Fibroblast of pulmonary artery (primary cell): ENCODE measurements at places on chromosomes 7 and 10.

DNA sequence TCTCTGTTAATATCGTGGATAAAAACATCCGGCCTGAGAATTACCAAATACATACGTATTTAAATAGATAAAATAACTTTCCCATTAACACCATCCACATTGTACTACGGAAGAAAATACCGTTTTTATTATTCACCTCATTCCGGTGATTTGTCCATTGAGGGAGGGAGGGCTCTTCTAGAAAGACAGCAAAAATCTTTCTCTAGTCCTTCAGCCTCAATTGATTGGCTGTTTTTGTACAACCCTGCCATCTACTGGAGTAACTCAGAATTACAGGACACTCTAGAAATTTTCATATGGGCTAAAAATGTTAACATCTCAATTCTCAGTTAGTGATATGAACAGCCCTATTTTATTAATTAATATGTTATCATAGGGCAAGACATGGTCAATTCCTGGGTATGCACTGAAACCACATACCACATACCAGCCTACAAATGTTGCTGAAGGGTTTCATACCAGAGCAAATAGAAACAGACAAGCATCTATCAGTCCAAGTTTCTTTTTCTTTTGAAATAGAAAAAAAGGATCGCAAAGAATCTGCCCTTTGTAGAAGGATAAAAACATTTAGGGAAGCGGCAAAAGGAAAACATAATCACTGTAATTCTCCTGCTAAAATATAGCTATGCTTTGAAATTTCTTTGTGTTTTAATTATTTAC is 55.8 kb upstream of the CDCA7L start:
- DNase-seq: peak; percentile 84

DNA sequence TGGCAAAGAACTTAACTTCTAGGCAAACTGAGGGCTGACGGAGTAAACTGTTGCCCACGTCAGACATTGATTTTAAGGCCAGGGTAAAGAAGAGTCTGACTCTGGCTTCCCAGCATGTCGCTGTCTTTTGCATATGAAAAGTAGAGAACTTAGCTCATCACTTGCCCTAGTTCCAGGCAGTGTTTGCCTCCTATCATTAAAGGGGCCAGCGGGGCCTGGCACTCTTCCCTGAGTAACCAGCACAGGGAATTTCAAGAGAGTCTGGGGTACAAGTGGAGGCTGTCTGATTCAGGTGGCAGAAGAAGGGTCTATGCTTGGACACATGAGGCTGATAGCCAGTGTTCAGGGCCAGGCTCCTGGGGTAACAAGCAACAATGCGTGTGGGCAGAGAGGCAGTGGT is 4.8 kb downstream of the DENND2A start:
- no peak for DNase-seq

DNA sequence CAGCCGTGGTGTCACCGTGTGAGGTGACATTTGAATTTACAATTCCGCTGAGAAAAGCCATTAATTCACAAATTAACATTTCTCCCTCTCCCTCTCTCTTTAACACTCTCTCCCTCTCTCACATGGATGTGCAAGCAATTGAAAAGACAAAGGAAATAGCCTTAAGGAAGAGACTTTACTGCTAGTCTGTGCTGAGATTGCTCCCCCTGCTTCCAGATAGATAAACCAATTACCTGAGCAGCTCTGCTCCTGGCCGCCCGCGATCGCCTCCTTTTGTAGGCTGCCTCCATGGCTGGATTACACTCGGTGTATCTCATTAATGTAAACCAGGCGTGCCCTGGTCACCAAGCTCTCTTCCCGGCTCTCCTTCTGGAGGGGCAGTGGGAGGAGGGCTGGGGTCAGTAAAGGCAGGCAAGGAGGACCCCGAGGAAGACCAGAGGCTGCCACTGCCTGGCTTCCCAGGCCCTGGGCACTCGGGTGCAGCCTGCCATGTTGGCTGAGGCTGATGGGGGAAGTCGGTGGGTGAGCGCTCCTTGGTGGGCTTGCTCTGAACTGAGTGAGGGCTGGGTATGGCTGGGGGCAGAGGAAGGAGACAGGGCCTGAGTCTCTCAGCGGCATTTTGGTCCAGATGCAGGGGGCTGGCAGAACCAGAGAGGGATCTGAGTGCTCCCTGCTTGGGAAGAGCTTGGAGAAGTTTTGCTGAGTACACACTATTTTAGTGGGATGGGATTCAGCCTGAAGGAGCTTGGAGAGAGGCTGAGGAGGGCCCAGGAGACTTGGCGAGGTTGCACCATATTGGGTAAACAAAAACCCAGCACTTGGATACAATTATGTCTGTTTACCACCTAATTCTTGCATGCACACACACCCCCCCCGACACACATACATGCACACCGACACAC is 42.9 kb downstream of the PAX2 start:
- DNase-seq: no peak

DNA sequence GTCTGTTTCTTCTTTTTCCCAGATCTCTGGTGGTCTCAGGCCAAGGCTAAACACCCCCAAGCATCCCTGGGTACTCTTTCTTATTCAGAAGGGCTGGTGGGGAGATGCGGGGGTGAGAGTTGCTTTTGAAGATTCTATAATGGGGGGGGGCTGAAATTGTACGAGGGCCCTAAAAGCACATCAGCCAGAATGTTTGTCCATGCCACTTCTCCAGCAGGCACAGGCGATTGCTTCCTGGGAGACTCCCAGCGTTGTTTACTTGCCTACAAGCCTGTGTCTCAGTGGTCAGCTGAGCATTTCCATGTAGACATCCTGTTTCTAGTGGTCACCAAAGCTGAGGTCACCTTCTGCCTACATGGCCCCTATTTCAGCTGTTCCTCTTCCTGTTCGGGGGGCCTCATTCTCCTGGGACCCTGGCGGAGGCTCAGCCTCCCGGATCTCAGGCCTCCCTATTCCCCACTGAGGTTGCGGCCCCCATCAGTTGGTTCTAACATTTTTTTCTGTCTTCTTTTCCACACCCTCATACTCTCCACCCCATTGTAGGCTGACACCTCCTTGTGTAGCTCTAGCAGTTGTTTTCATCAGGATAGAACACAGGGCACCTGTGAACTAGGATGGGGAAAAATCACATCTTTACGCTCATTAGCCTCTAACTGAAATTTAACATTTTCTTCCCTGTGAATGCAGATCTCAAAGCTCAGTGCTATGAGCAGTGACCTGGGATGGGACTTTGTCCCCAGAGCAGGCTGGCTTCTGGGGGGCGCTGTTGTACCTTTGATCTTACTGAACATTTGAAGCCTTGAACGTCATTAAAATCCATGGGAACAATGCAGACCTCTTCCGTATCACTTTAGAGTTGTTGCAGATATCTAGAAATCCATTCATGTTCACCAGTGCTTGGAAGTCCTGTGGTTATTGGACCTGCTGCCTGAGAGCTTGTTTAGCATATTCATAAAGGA is 286.5 kb downstream of the GLRX3 start:
- DNase-seq: no peak

DNA sequence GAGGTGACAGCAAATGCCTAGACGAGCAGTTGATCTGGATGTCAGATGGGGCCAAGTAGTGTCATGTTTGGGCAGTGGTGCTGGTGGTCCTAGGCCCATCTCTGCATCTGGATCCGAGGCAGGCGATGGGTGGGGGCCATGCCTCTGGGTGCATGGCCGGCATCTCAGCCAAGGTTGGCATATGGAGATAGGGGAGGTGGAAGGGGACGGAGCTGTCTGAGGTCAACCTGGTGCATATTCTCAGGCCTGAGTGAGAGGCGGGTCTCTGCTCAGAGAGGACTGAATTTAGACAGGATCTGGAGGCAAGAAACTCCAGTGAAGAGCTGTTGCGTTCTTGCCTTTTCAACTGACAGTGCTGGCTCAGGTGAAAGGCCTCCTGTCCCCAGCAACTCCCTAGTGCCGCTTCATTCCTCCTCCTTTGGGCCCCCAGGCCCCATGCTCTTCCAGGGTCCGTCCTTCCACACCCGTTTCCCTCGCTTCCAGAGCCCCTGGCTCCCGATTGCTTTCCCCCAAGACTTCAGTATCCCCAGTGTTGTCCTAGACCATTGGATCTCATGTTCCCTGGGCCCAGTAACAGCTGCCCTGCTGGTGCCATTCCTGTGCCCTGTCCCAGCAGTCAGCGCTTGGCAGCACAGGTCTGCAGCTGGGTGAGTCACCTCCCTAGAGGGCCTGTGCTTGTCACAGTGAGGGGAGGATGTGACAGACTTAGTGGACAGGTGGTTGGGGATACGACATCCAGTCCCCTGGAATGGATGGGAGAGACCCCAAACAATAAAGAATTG is 32.6 kb downstream of the GBX1 start:
- DNase-seq: no peak

DNA sequence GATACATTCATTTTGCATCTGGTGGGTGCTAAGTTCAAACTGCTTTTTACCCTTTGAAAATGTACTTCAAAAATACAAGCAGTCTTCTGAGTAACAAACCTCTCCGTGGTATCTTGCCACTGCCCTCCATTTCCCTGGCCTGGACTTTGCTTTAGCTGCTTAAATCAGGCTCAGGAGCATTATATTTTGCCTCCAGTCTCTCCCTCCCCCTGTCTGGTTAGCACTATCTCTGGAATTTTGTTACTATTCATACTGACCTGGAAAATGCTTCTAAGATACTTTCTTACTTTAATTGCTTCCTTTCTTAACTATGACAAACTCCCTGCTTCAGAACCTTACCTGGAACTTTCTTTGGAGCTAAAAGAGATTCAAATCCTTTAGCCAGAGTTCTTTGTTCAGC is 369.8 kb downstream of the GFRA1 start:
- no peak for DNase-seq

DNA sequence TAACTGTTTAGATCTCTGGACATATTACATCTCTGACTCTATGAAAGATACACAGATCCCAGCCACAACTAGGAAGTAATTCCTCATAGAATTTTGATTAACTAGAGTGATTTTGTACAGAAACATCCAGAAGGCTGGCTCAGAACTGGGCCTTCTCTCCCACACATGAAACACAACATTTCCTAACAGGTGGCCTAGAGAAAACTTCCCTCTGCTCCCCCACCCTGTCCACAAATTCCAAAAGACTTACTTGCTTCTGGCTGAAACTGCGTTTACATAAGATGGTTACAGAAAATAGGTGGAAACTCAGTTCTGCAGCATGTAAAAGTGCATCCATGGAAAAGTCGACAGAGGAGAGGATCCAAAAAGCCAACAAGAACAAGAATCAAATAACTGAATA is 132.9 kb downstream of the FZD1 start:
- no peak for DNase-seq

GRCh38 chr7:6096581-6096980 is 65.4 kb downstream of the ANKRD61 start:
- DNase-seq: no peak

GRCh38 chr10:25707572-25707971 is 226.5 kb upstream of the MYO3A start:
- DNase-seq: no peak

GRCh38 chr7:157816526-157817250 is 479.9 kb downstream of the DNAJB6 start:
- DNase-seq: no peak

DNA sequence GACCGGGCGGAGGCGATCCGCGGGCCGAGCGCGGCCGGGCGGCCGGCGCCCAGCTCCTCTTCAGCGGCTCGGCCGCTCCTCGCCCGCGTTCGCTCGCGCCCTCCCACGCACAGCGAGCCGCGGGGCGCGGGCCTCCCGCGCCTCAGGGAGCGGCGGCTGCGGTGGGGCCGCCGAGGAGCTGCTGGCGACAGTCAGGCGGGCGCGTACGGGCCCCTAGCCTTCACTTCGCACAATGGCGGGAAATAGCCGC is at the start of gene MCMBP:
TSS of gene MCMBP (minus strand) at position 234 of the 250 bp plus-strand sequence. CDS start 259 bp downstream, outside the sequence.
- no peak for DNase-seq

DNA sequence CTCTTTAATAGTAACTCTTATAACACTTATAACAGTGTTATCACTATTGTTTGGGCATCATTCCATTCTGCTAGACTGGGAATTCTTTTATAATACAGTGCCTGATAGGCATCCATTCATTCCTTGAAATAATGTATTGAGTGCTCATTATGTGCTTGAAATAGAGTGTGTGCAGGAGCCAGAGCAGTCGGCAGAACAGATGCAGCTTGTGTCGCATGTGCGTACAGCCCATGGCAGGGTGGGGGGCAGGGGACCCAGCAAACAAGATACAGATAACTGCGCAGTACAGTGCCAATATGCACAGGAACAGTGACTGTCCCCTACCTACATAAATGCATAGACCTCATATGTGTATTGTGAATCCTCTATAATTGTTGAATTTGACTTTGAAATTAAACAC is 99.3 kb downstream of the KAT6B start:
- no peak for DNase-seq

- no peak for DNase-seq
Observed at GRCh38 chr10:119442758-119443060, 99.8 kb downstream of the RGS10 start.

GRCh38 chr10:7264313-7264756 is 146.5 kb downstream of the SFMBT2 start:
- DNase-seq: peak; percentile 36

DNA sequence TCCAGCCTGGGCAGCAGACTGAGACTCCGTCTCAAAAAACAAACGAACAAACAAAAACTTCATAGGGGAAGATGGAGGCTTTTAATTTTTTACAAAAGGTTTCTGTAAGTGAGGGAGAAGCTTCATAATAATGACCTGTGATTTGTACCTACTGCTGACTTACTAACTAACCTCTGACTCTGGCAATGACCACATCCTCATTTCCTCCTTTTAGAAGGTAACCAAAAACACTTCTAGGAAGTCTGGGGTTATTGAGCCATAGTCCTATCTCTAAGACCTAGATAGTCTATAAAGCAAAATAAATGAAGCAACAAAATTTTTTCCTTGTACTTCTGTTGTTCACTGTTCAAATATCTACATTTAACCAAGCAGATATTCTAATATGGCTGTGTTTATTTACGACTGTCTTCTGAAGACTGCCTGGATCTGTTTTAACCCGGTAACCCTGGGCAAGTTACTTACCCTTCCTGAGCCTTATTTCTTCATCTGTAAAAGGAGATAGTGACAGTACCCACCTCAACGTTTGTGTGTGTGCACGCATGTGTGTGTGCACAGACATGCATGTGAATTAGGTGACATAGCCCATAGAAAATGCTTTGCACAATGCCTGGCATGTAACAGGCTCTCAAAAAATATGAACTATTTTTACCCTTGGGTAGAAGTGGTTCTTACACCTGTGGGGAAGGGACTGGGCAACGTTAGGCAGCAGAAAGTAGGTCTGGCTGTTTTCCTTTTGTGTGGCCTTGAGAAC is 30.8 kb upstream of the SMNDC1 start:
- DNase-seq: no peak

DNA sequence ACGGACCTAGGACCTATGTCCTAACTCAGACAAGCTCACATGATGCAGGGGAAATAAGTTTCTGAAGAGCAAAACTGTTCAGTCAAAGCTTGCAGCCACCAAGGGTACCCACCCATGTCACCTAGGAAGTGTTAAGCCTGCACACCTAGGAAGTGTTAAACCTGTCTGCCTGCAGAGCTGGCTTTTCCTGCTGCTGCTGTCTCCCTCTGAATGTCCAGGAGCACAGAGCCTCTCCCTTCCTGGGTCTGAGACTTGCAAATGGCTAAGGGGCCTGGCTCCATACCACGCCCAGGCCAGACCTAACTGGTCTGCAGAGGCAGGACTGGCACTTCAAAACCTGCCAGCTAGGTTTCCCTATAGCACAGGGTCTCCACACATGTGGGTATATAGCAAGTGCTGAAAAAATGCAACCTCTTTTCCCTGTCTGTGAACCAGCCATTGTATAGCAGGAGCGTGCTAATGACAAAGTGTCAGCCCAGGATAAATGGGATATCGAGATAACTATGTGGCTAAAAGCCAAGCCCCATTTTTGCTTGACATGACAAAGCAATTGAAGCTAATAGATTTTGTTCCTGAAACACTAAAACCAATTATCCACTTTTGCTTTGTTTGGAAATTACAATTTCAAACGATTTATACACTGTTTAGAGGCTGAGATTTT is 1.5 kb downstream of the GDF2 start:
- no peak for DNase-seq

GRCh38 chr7:85004402-85004801 is 182.5 kb downstream of the SEMA3D start:
- no peak for DNase-seq
